Vagina (tissue), 2 donors: ENCODE measurements at places on chromosomes 4 and X.

- no peak for DNase-seq
Measured at GRCh38 chr4:13918110-13918509, 290.6 kb upstream of the BOD1L1 start.

GRCh38 chrX:24528605-24529004 lies 63.5 kb downstream of the PDK3 start:
- no peak for DNase-seq

- no peak for DNase-seq
Measured at GRCh38 chrX:125778261-125778660, 387.8 kb downstream of the DCAF12L2 start.

DNA sequence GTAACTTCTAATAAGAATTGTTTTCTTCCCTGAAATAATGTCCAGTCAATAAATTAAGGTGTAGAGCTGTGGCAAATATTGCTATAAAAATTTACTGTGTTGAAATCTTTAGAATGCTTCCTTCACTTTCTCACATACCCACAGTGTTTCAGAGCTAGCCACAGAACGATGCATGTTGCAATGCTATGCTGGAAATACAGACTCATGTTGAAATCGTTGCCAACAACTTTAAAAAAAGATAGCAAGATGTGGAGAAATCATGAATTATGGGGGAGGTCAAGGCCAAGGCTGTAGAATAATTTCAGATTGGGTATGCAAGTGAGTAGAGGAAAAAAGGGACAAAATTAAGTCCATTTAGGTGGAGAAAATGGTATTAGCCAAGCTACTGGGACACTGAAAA lies 204.8 kb downstream of the VEGFC start:
- DNase-seq: no peak

DNA sequence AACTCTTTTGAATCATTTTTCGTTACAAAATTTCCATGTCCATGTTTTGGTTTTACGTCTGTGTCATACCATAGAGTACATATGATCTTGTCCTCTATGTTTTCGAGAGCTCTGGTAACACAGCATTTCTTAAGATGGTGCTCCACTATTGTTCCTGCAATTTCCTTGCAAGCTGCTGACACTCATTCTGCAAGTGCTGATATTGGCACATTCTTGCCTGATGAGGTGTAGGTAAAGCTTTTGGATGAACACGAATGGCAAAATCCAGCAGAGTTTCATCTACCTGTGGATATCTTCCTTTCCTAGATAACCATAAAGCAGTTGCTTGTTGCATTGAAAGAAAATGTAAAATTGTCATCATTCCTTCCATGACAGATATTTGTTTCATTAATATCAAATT lies 41.3 kb downstream of the MAGEB17 start:
- no peak for DNase-seq

- DNase-seq: no peak
Measured at GRCh38 chrX:108148524-108148923, 56.9 kb downstream of the ATG4A start.

DNA sequence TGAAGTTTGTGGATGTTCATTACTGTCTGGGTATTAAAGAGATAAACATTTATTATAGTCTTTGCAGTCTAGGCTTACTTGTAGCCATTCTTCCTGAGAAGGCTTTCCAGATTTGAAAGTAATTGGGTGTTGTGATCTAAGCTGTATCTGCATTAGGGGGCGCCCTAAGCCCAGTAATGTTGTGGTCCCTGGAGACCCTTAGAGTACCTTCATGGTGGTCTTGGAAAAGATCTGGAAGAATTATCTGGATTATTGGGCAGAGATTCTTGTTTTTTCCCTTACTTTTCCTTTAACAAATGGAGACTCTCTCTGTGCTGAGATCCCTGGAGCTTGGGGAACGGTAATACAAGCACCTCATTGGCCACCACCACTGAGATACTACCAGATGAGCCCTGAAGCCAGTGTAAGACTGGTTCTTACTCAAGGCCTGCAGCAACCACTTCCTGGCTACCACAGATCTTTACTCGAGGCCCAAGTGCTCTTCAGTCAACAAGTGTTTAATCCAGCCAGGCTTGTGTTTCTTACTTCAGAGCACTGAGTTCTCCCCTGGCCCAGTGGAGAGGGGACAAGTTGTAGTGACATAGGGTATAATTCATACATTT lies 63.1 kb downstream of the RTL3 start:
- no peak for DNase-seq

GRCh38 chrX:148938348-148938747 lies 437.9 kb downstream of the AFF2 start:
- no peak for DNase-seq

DNA sequence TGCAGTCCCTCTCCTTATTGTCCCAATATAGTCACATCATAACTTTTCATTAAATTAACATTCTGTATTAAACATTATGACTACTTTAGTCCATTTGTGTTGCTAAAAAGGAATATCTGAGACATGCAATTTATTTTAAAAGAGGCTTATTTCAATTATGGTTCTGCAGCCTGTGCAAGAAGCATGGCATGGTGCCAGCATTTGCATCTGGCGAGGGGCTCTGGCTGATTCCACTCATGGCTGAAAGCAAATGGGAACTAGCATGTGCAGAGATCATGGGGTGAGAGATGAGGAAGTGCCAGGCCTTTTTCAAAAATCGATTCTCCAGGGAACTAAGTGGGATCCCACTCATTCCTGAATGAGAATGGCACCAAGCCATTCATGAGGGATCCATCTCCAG lies 476.3 kb upstream of the RPS6KA3 start:
- no peak for DNase-seq

- DNase-seq: no peak
Measured at GRCh38 chr4:17512973-17513665, 1.2 kb upstream of the QDPR start.

DNA sequence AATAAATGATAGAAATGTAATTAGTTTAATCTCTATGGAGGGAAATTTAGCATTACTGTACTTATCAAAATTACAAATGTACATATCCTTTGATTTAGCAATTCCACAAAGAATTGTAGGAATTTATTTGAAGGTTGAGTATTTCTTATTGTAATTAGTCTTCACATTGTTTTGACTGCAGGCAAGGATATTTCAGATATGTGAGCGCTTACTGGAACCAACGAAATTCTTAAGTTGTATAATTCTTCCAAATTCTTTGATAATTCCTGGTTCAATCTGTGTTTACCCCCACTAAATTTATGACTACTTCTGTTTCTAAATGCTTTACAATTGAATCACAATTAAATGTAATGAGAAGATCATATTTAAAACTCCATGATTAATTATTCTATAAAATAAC lies 26.9 kb upstream of the WWC2 start:
- DNase-seq: no peak

DNA sequence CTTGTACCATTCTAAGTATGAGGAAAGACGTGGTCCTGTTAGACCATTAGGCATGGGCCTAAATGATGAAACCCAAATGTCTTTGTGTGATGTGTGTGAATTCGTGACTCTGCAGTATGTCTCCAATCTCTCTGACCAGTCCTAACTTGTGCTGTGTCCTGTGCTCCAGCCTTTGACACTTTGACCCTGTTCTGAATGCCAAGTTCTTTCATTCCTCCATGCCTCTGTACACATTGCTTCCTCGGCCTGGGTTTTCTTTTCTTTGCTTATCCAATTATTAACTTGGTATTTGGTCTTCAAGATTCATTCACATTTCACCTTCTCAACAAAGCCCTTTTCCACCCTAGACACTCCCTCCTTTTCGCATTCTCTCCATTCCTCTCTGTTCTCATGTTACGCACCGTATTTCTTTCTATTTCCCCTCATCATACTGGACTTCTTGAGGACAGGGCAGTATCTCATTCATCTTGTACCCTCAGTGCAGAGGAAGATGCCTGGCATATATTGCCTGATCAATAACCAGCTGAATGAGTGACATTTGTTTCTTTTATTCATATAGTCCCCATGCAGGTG lies 138.7 kb downstream of the F11 start:
- no peak for DNase-seq

GRCh38 chrX:2897311-2897689 lies 31.8 kb downstream of the ARSD start:
- DNase-seq: no peak

GRCh38 chrX:119669424-119670037 lies 23.4 kb downstream of the SEPTIN6 start:
- DNase-seq: no peak

GRCh38 chr4:7679406-7680040 lies 244.8 kb upstream of the PSAPL1 start:
- DNase-seq: no peak

GRCh38 chr4:104532677-104533076 lies 38.0 kb upstream of the CXXC4 start:
- no peak for DNase-seq

GRCh38 chr4:1250921-1251772 lies 2.2 kb upstream of the CTBP1 start:
- DNase-seq: no peak

- DNase-seq: no peak
Measured at GRCh38 chr4:15778289-15779241, at the start of gene CD38. Gene CD38 (plus strand): TSS chr4:15778328. CDS start chr4:15778415, 87 bp downstream.

- no peak for DNase-seq
Measured at GRCh38 chr4:83542225-83542624, 6.3 kb downstream of the GPAT3 start.

DNA sequence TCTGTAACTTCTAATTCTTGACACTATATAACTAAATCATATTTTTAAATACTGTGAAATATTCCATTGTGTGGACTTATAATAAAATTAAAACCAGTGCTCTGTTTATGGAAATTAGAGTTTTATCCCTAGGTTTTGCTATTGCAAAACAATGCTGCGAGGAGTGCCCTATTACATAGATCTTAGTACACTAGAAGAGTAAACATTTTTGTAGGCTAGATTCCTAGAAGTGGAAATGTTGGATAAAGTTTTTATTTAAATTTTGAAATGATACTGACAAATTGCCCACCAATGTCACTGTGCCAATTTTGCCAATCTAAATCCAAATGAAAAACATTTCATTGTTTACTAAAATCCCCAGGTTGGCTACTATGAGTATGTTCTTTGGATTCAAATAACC lies 99.7 kb downstream of the IL1RAPL2 start:
- DNase-seq: no peak

DNA sequence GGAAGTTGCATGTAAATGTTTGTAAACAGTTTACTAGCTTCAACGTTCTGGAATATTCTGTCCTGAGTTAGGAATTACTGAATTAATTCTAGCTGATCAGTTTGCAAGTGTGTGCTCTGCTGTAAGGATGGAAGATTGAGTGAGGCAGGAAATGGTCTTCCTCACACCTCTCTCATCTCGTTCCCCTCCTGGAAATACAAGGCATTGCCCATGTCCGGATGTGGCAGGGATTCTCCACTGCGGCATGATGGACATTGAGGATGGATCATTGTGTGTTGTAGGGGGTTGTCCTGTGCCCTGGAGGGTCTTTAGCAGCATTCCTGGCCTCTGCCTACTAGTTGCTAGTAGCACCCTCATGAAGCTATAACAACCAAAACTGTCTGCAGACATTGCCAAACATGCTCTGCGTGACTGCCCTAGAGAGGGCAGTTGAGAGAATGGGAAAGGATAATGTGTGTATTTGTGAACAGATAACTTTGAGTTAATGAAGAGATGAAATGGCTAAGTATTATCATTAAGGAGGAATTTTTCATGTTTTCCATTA lies 12.6 kb downstream of the CA5B start:
- no peak for DNase-seq

DNA sequence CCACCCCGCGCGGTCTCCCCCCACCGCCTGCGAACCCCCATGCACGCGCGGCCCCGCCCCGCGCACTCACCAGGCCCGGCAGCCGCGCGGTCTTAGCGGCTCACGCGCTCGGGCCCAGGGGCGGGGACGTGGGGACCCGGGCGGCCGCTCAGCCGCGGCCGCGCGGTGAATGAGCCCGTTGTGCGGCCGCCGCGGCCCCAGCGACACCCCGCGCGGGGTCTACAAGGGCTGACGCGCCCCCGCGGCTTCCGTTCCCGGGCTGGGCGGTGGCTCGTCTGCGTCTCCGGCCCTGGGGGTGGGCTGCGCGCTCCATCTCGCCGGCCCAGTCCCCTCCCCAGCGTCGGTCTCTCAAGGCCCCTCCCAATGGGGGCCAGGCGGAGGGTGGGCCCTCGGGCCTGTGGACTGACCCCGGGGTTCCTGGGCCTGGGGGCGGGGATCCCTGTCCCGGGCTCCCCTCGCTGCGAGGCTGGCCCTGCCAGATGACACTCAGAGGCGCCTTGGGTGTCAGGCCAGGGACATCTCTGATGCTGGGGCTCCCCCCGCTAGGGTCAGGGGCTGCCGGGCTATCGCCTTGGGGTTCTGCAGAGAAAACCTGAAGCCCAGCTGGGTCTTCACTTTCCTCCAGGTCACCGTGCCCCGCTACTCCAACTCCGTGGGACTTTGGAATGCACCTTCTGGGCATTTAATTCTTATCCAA lies 4.3 kb upstream of the SLC26A1 start:
- DNase-seq: no peak

DNA sequence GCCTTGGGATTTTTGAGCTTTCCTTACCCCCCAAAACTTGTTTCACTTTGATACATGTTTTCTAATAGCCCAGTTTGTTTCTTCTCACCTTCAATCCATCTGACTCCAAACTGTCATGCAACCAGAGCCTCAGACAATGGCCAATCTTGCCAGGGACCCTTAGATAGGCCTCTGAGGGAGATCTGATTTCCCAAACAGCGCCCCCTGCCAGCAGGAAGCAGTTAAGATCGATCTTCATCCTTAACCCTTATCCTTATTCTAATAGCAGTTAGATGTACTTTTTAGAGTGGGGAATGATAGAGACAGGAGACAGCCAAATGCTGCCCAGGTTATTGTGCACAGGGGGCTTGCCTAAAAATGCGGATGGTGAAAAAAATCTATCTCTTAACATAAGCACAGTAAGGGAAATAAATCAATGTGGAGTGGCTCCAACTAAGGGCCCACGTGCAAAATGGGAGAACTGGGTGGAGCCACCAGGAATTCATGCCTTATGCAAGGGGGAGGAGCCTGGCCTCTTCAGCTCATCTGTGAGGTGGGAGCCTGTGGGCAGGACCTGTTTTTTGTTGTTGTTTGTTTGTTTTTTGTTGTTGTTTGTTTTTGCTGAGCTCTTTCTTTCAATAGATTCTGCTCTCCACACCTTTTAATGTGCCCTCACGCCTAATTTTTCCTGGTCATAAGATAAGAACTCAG lies 833.6 kb upstream of the AGA start:
- no peak for DNase-seq

- DNase-seq: no peak
Measured at GRCh38 chr4:36304138-36304681, 22.8 kb downstream of the DTHD1 start.
